ENCODE measurements at places on chromosomes 2 and 18.

DNA sequence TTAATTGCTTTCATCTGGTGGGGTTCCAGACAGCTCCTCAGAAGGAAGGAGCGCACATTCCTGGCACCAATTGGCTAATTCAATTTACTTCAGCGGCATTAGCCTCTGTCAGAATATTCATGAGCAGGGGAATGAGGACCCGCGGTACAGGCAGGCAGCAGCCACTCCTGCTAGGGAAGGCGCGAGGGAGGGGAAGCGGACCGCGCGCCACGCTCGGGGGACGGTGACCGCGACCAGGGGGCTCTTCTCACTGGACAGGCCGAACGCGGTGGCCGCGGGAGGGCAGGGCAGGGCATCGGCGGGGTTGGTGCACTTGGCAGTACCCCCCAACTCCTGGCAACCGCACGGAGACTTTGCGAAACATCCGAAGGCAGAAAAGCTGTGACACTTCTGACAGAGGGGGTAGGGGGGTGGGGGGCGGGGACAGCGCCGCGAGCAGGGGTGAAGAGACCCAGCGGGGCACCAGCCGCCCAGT, at the start of gene CDH20:
CDH20 (plus strand) TSS at position 160 of the 475 bp plus-strand sequence.
- H3K4me3 ChIP-seq, result no peak within 1 kb of the TSS
- no peak for DNase-seq
- no peaks in the 10 kb centered on the region for H3K36me3 ChIP-seq

DNA sequence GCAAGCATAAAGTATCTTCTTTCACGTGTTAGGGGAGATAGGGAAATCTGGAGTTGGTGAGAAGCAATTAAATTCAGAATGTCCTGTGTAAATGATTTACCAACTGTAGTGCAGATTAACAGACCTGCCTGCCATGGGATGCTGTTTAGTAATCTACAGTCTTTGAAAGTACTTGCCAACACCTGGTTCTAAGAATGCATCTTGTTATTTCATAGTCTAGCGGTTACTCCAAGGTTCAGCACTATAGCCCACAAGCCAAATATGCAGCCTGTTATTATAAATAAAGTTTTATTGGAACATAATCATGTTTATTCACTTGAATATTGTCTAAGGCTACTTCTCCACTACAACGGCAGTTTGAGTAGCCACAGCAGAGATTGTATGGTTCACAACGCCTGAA, 100.8 kb downstream of the OSBPL6 start:
- H3K4me1 ChIP-seq, result no peaks in the 10 kb centered on the region
- no peak overlapping the region for H3K27ac ChIP-seq
- H3K36me3 ChIP-seq, result no peaks in the 10 kb centered on the region
- H3K27me3 ChIP-seq, result no peaks in the 10 kb centered on the region
- DNase-seq, result no peak
- no peak overlapping the region for H3K4me3 ChIP-seq

DNA sequence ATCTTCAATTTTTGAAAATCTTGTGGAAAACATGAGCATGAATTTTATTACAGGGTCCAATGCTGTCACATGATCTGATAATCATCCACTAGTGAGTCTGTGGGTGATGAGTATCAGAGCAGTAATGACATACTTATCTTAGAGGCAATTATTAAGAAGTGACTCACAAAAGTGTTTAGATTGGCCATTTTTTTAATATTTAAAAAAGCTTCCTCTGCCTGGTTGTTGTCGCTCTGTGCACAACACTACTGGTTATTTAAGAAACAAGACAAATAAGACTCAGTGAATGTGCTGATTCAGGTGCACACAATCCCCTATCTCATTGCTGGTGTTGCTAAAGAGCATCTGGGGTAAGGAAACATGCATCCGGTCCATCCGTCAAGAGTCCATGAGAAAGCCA, 665.8 kb upstream of the ZEB2 start:
- no peak overlapping the region for H3K4me3 ChIP-seq
- H3K36me3 ChIP-seq, result no peaks in the 10 kb centered on the region
- DNase-seq, result no peak
- H3K27me3 ChIP-seq, result no peaks in the 10 kb centered on the region
- H3K4me1 ChIP-seq, result no peaks in the 10 kb centered on the region
- no peak overlapping the region for H3K27ac ChIP-seq

GRCh38 chr2:200359552-200359951, 53.1 kb downstream of the SPATS2L start:
- no peak overlapping the region for H3K4me3 ChIP-seq
- H3K27me3 ChIP-seq, result no peaks in the 10 kb centered on the region
- no peak for DNase-seq
- H3K27ac ChIP-seq, result no peak overlapping the region
- no peaks in the 10 kb centered on the region for H3K4me1 ChIP-seq
- H3K36me3 ChIP-seq, result no peaks in the 10 kb centered on the region

DNA sequence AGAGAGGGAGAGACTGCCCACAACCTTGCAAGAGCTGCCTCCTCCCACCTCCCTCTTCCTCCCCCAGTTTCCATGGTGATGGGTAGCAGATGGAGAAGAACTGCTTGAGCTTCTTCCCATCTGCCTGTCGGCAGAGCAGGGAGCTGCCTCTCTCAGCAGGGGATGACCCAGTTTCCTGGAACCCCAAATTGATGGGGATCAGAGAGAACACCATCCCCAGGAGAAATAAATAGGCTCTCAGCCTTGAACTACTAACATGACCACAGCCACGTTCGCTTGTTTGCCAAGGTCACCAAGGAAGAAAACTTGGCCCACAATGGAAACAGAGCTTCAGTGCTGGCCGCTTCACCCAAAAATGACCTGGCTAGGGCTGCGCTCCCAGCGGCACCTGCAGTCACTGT, 82.2 kb downstream of the ADD2 start:
- H3K27ac ChIP-seq, result no peak overlapping the region
- H3K4me3 ChIP-seq, result no peak overlapping the region
- H3K36me3 ChIP-seq, result no peaks in the 10 kb centered on the region
- DNase-seq, result no peak
- no peaks in the 10 kb centered on the region for H3K4me1 ChIP-seq
- peaks cover 17% of the 10 kb centered on the region for H3K27me3 ChIP-seq

GRCh38 chr18:79608999-79609461, 70.6 kb upstream of the CTDP1 start:
- H3K27me3 ChIP-seq, result peaks cover 39% of the 10 kb centered on the region
- H3K27ac ChIP-seq, result no peak overlapping the region
- DNase-seq, result no peak
- H3K4me3 ChIP-seq, result no peak overlapping the region
- H3K4me1 ChIP-seq, result no peaks in the 10 kb centered on the region
- H3K36me3 ChIP-seq, result no peaks in the 10 kb centered on the region

DNA sequence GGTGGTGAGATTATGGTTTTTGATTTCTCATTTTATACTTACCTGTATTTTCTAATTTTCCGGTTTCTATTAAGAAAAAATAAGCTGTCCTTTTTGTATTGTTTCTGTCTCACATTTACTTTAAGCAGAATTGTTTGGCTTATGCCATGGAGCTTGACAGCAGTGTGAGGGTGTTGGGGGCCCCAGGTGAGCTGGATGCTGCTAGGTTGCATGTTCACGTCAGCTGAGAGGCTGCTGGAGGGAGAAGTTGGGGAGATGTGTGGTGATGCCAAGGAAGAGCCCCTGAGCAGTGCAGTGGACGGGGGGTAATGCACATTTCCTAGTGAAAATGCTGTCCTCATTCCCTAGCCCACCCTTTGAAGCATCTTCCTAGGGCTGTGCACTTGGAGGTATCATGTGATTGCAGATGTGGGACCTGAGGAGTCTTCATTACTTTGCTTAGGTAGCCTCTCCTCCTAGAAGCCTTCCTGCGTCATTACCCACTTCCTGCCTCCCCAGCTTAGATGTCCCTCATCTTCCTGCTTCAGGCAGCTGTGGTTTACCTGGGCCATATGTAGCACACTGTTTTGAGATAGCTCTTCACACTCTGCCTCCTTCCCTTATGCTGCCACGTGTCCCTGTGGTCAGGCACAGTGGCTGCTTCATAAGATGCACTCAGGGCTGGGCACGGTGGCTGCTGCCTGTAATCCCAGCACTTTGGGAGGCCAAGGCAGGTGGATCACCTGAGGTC, 16.2 kb downstream of the ATG16L1 start:
- peaks cover 45% of the 10 kb centered on the region for H3K4me1 ChIP-seq
- H3K27ac ChIP-seq, result peak overlapping the region; percentile 89
- no peak overlapping the region for H3K4me3 ChIP-seq
- H3K36me3 ChIP-seq, result peaks cover 62% of the 10 kb centered on the region
- DNase-seq, result peak; percentile 86

DNA sequence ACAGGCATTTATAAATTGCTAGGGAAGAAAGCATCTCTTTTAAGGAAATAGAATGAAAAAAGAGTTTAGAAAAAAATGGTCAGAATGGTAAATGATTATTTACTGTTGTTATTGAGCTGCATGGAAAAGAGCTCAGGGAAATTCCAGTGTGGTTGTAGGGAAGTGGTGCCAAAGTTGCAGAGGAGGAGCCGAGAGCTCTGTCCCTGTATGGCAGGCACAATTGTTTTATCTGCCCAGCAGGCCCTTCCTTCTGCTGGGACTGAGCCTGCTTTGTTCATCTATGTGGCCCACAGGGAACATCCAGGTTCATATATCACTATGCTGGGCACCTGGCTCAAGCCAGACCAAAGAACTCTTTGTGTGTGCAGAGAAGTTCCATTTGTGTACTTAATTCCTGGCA, 80.8 kb upstream of the AGAP1 start:
- H3K27ac ChIP-seq, result no peak overlapping the region
- H3K4me3 ChIP-seq, result no peak overlapping the region
- H3K27me3 ChIP-seq, result no peaks in the 10 kb centered on the region

DNA sequence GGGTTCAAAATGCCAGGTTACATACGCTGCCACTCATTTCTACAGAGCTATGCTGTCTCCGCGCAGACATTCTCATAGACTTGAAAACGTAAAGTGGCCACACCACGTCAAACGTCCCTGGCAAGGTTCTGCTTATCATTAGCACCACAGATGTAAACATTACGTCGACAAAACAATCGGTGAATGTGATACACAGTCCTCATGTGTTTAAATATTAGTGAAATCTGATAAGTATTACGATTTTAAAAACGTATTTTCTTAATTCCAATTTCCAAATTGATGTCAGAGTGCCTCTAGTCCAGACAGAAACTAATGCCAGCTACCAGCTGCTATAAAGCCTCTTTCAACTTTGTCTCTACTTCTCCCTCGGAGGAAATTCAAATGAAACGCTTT, 1.2 kb downstream of the STK17B start:
- H3K4me3 ChIP-seq, result peak overlapping the region; percentile 99
- peak overlapping the region; percentile 93 for H3K27ac ChIP-seq
- H3K27me3 ChIP-seq, result no peaks in the 10 kb centered on the region
- H3K36me3 ChIP-seq, result peaks cover 14% of the 10 kb centered on the region
- peak; percentile 56 for DNase-seq
- peaks cover 38% of the 10 kb centered on the region for H3K4me1 ChIP-seq

- no peak overlapping the region for H3K27ac ChIP-seq
- H3K36me3 ChIP-seq, result no peaks in the 10 kb centered on the region
- DNase-seq, result no peak
- no peaks in the 10 kb centered on the region for H3K4me1 ChIP-seq
- no peaks in the 10 kb centered on the region for H3K27me3 ChIP-seq
- H3K4me3 ChIP-seq, result no peak overlapping the region
Measured at GRCh38 chr2:165376571-165376975, 92.9 kb upstream of the CSRNP3 start.

DNA sequence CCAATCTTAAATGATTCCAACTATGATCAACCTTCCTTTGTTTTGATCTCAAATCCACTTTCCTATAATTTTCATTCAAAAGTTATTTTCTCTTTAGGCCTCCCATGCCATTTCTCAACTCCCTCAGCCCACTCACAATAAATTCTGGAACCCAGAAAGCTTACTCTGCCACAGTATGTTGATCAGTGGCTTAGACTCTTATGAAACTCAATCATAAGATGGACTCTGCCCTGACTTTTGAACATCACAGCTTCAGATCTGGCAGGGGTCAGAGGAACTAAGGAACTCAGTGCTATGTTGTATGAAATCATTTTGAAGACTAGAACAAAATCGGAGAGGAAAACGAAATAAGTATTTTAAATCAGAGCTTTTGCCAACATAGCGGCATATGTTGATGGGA, 59.8 kb upstream of the LGALSL start:
- no peak overlapping the region for H3K27ac ChIP-seq
- no peaks in the 10 kb centered on the region for H3K36me3 ChIP-seq
- H3K27me3 ChIP-seq, result no peaks in the 10 kb centered on the region
- DNase-seq, result no peak

DNA sequence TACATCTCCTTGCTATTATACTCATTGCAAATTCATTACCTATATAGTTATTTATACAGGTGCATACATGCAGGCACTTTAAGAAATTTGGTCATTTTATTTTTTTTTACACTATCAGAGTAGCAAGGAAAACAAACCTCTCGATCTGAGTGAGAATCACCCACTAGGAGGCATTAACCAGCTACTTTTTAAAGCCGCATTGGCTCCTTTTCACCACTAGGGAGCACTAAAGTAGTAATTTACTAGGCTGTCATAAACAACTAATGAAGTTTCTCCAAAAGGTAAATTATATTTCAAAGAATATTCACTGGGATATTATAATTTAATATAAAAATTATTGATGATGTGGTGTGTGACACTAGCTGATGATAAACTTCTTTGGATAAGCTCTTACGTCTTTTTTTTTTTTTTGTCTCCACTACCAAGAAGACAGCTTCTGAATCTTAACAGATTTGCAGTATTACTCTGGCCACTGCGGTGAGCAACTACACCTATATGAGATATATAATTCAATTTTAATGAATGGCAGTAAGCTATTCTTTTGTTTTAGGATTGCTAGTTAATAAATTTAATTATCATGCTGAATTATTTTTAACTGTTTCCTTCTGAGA, 101.9 kb downstream of the NOL4 start:
- H3K27ac ChIP-seq, result no peak overlapping the region
- no peak for DNase-seq
- H3K27me3 ChIP-seq, result no peaks in the 10 kb centered on the region
- H3K4me1 ChIP-seq, result no peaks in the 10 kb centered on the region

- H3K36me3 ChIP-seq, result no peaks in the 10 kb centered on the region
- DNase-seq, result peak; percentile 22
- peaks cover 34% of the 10 kb centered on the region for H3K4me1 ChIP-seq
- no peaks in the 10 kb centered on the region for H3K27me3 ChIP-seq
Measured at GRCh38 chr2:218166791-218167190, at the start of gene CXCR1. Gene CXCR1 (minus strand): TSS chr2:218166962. CDS start chr2:218165211, 1,751 bp downstream.

- no peak overlapping the region for H3K4me3 ChIP-seq
- H3K36me3 ChIP-seq, result no peaks in the 10 kb centered on the region
- H3K27ac ChIP-seq, result no peak overlapping the region
- no peaks in the 10 kb centered on the region for H3K27me3 ChIP-seq
- DNase-seq, result no peak
- H3K4me1 ChIP-seq, result no peaks in the 10 kb centered on the region
Measured at GRCh38 chr2:228432116-228432515, 250.6 kb upstream of the SPHKAP start.

Measured in T-cell (primary cell).